NCI-H1417 treated with DMSO at 0.1 percent for 48 hours (cell line): ENCODE measurements at places on chromosomes 4 and X.
A peak's percentile ranks its signal among the peaks of the same experiment; 100 is the strongest.

DNA sequence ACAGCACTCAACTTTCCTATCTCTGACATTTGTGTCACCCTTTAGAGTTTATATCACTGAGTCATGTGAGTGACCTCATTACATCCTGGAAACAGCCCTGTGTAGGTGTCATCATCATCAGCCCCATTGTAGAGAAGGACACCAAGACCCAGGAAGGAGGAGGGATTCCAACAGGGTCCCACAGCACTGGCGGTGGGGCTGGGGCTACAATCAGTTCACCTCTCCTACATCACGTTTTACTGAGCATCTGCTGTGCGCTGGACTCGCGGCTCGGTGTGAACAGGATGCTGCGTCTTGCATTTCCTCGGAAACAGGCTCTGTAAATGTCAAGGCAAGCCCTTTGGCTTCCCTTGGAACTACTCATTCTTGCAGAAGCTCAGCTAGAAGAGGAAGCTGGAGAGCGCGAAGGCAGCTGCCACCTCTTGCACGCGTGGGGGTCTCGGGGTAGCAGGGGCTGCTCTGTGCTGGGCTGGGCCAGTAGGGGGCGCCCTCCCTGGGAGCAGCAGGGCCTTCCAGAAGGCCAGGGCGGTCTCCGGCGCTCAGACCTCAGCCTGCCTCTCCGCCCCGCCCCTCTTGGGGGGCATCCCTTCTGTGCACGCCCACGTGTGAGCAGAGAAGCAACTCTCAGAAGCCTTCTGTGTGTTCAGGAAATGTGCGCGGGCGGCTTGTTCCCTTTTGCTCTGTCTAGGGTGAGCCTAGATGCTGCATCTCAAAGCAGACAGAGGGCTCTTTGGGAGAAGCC, 29.0 kb downstream of the REELD1 start:
- no peak for DNase-seq

- no peak for DNase-seq
Observed at GRCh38 chr4:11415409-11416070, 13.2 kb downstream of the HS3ST1 start.

- DNase-seq, result no peak
Observed at GRCh38 chrX:106404512-106404911, 207.3 kb upstream of the RADX start.

GRCh38 chrX:16825264-16826035, 39.2 kb downstream of the TXLNG start:
- no peak for DNase-seq

DNA sequence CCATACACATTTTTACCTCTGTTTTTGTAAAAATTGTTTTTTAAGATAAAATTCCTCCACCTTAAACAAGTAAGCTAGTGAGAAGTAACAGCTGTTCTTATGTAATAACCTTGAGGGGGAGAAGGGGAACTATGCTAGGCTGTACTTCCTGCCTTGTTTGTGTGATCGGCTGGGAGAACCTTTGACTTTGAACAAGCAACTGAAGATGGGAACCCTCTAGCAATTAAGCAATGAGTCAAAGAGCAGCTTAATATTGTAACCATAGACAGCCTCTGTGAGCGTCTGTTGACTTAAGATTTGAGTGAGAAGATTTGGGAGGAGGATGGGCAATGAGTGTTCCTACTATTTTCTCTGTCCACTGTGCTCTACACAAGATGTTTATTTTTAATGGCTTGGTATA, 135.1 kb downstream of the SCLT1 start:
- no peak for DNase-seq

DNA sequence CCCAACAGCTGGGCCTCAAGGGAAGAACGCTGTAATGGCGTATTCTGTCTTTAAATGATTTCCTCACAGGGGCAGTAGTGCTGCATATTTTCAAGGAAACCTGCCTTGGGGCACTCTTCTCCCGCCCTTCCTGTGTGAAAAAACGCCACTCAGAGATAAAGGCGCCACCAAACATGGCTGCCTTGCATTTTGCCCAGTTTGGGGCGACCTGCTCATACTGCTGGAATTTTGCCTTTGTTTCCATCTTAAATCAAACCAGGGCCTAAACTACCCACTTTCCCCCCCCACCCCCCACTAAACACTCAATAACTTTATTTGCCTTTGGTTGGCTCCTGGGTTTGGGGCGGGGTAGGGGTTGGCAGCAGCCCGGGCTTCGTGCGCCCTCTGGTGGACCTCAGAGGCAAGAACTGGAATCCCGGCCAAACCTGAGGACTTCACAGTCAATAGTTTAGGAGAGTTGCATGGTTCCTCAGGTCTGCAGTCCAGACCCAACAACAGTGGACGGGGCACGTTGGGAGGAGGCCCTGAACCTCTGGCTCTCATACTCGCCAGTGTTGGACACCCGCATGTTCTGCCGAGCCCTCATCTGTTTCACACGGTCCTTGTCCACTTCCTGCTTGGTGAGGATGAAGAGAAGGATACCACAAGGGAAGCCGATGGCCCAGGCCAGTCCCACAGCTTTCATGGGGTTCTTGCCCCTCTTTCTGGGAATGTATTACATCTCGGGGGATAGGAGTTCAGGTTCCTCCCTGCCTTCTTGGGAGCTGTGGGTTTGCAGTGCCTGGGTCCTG, 220.1 kb upstream of the STK26 start:
- peak; percentile 5 for DNase-seq

DNA sequence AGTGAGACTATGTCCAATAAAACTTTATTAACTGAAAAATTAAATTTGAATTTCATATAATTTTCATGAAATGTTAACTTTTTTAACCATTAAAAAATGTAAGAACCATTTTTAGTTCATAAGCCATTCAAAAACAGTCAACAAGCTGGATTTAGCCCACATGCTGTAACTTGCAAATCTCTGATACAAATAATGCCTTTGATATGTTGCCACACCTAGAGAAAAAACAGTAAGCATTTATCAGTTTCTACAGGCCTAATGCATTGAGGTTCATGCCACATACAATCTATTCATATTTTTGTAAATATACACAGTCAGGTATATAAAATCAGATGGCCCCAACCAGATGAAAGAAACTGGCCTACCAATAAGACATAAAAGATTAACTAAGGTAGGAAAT, 52.8 kb downstream of the LCORL start:
- no peak for DNase-seq

DNA sequence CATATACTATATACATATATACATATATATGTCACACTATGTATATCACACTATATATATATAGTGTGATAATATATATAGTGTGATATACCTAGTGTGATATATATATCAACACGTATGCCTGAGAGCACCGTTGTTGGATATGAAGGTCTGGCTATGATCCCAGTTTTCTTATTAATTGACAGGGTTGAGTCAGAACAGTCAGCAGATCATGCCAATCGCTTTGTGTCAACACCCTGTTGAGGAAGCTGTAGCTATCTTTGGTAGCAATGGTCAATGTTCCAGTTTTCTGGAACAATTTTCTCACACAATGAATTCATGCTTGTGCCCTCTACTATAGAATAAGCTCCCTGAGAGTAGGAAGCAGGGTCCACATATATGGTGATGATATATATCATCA, 496.0 kb upstream of the AGA start:
- DNase-seq, result no peak

- DNase-seq, result no peak
Observed at GRCh38 chr4:156442912-156443311, 489.2 kb upstream of the CTSO start.

DNA sequence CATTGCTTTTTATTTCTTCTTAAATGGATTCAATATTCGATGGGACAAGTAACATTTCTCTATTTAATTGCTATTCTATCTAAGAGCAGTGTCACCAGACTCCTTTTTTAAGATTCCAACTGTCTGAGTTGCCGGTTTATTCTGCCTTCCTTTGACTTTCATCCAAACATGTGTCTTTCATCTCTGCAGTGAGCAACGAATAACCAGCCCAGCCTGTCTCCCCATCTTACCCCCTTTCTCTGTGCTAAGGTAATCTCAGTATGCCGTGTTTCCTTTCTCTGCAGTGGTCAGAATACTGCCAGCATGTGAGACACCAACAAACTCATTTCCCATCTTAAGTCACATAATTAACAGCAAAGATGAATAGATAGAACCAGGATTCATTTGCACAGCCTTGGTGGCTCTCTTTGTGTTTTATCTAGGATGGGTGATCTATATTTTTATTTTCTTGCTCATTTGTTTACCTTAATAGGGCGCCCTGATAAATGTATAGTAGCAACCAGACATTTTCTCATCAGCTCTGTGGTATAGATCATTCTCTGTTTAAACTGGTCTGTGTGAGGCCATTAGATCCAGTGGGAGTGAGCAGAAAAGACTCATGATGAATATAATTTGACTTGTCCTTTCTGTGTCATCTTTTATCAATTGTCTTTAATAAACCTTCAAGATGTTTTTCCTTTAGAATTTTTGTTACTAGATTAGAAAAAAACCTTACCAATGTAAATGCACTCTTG, 394.8 kb upstream of the IGFBP7 start:
- no peak for DNase-seq

DNA sequence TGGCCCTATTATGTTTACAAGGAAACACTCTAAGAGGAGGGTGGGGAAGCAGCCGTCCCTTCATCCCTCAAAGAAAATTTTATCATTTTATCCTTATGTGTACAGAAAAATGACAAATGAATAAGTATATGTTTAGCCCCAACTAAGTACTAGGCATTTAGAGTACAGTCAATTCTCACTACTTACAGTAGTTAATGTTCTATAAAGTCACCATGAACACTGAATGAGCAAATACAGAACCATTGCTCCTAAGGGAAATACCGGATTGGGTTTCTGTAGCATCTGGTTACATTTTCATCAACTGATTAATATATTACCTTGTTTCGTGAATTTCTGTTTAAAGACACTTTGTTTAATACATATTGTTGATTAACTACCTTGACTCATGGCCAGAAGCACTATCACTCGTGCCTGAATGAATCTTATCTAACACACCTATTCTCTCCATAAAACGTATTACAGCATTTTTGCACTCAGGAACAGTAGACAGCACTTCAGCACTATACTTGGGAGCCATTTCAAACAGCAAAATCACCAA, 109.3 kb downstream of the ASB9 start:
- no peak for DNase-seq

DNA sequence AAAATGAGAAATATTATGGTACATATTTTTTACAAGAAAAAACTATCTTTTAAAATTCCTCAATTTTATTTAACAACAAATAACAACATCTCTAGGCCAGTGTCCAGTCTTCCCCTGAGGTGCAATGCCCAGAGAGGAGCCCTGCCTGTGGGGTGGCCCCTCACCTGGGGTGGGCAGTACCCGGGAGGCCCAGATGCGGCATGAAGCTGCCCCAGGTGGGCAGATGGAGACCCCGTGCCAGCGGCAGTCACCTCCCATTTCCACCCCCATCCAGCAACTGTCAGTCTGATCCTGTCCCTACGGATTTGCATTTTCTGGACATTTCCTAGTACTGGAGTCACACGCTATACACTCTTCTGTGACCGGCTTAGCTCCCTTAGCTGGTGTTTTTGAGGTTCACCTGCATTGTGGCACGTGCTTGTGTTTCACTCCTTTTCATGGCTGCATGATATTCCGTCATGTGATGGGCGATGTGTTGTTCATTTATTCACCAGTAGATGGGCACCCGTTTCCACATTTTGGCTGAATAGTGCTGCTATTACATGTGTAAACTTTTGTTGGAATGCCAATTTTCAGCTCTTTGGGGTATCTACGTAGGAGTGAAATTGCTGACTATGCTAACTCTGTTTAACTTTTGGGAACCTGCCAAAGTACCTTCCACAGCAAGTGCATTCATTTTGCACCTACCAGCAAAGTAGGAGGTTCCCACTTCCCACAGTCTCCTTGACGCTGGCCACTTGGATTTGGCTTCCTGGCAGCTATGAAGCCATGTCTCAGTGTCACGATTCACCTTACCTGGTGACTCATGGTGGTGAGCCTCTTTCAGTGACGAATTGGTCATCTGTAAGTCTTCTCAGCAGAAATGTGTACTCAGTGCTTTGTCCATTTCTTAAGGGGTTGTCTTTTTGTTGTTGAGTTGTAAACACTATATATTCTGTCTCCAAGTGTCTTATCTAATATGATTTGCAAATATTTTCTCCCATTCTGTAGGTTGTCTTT, 11.7 kb upstream of the MAEA start:
- DNase-seq, result no peak

GRCh38 chr4:140893939-140894338, 137.8 kb upstream of the TBC1D9 start:
- no peak for DNase-seq

DNA sequence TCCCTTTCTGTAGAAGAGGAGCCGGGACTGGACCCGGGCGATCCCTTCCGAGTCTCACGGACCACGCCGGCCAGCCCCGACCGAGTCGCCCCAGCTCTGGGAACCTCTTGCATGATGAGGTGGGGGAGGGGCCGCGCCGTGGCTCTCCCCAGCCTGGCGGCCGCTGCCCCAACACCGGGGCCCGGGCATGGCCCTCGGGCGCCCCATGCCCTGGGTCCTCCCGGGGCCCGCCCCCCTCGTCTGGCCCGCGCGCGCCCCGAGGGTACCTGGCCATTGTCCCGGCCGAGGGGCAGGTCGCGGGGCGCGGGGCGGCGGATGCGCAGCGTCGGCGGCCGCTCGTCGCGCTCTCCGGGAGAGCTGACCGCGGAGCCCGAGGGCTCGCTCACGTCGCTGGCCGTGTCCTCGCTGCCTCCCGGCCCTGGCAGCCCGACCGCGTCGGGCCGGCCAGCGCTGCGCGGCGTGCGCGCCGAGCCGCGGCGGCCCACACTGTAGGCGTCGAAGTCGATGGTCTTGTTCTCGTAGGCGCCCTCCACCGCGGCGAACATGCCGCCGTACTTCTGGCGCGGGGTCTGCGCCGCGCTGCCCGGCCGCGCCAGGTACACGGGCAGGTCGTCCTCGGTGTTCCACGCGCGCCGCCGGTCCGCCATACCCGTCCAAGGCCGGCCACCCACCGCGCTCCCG, 423 bp downstream of the CRMP1 start:
- DNase-seq, result no peak

GRCh38 chr4:53929955-53930798, 134.2 kb downstream of the CHIC2 start:
- DNase-seq, result peak; percentile 48

DNA sequence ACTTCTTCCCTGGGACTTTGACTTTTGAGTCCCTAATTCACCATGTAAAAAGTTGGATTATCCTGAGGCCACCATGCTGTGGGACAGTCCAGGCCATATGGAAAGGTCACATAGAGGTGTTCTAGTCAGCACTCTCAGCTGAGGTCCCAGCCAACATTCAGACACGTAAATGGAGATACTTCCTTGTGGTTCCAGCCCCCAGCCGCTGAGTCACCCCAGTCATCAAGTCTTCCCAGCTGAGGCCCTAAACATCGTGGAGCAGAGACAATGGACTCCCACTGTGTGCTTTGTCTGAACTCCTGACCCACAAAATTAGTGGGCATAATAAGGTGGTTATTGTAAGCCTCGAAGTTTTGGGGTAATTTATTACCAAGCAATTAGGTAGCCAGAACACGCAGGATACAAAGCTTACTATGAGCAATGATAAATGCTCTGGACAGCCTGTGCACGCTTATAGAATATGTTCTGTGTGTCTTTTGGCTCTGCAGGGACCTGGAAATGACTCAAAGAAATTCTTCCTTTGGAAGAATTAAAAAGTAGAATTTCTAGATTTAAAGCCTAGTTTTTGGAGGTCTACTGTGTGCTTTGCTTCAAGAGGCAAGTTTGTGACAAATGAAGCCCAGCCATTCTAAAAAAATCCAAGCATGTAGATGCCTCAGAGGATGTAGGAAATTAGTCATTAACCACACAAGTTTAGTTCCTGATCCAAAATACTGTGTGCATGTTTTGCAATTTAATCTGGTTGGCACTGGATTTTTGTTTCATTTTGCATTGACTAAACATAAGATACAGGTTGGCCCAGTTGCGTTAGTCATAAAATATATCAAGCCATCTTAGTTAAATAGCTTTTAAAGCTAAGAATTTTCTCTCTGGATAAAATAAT, 33.2 kb upstream of the SLC9A7 start:
- DNase-seq, result peak; percentile 23

- DNase-seq, result no peak
Observed at GRCh38 chr4:87530868-87531267, 1.7 kb upstream of the SPARCL1 start.
